ENCODE measurements at places on chromosomes 5 and 9. TPM values are rescaled to one million over a fixed set of nuclear protein-coding genes. Genes with fewer than 3 reads are reported as not detected.

- no peaks in the 10 kb centered on the region for H3K36me3 ChIP-seq
- no peaks in the 10 kb centered on the region for H3K27me3 ChIP-seq
- no peaks in the 10 kb centered on the region for H3K4me1 ChIP-seq
- no peak for DNase-seq
- no peak overlapping the region for H3K27ac ChIP-seq
Measured at GRCh38 chr9:112437406-112437805, 49.2 kb upstream of the KIAA1958 start.

- H3K36me3 ChIP-seq: no peaks in the 10 kb centered on the region
- no peak overlapping the region for H3K4me3 ChIP-seq
- H3K4me1 ChIP-seq: no peaks in the 10 kb centered on the region
- no peaks in the 10 kb centered on the region for H3K27me3 ChIP-seq
Measured at GRCh38 chr5:73266925-73267765, 94.2 kb downstream of the TMEM174 start.

FAM78A gene
- total RNA-seq: 1.1 TPM

PCDH1 gene
- 12.0 TPM for total RNA-seq

Data from pancreas (tissue), 10 donors.